ENCODE measurements at places on chromosomes 1 and 21.
A peak's percentile ranks its signal among the peaks of the same experiment; 100 is the strongest.

- no peak for DNase-seq
Observed at GRCh38 chr21:28455253-28455600, 537.5 kb downstream of the LTN1 start.

DNA sequence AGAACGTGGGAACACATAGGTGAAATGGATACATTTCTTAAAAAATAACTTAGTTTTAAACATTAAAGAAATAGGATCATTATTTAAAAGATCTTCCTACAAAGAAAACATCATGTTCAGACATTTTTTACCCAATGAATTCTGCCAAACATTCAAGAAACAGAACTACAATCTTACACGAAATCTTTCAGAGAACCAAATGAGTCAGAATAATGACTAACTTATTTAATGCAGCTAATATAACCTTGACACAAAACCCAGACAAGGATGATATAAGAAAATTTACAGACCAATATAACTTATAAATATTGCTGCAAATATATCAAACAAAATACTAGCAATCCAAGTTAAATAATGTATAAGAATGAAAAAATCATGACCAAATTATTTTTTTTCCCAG lies 220.1 kb upstream of the KCNK2 start:
- no peak for DNase-seq

- DNase-seq, result no peak
Observed at GRCh38 chr1:9240914-9241820, 6.6 kb downstream of the H6PD start.

DNA sequence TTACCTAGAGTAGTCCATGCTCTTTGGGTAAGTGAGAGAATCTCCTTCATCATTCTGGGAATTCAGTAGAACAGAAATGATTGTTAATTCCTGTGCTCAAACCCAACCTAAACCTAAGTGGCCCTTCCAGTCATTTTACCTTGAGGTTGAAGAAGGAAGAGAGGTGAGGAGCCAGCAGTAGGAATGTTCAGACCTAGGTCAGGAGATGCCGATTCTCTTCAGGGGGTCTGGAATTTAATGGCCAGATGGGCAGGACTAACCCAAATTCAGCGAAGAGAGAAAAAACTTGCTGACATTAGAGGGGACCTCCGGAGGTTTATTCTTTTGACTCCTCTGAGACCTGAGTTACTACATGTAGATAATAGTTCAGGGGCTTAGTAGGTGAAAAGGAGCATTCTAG lies 16.5 kb upstream of the OR2B11 start:
- DNase-seq, result no peak

GRCh38 chr1:191634801-191635508 lies 523.3 kb upstream of the RGS18 start:
- DNase-seq, result no peak

DNA sequence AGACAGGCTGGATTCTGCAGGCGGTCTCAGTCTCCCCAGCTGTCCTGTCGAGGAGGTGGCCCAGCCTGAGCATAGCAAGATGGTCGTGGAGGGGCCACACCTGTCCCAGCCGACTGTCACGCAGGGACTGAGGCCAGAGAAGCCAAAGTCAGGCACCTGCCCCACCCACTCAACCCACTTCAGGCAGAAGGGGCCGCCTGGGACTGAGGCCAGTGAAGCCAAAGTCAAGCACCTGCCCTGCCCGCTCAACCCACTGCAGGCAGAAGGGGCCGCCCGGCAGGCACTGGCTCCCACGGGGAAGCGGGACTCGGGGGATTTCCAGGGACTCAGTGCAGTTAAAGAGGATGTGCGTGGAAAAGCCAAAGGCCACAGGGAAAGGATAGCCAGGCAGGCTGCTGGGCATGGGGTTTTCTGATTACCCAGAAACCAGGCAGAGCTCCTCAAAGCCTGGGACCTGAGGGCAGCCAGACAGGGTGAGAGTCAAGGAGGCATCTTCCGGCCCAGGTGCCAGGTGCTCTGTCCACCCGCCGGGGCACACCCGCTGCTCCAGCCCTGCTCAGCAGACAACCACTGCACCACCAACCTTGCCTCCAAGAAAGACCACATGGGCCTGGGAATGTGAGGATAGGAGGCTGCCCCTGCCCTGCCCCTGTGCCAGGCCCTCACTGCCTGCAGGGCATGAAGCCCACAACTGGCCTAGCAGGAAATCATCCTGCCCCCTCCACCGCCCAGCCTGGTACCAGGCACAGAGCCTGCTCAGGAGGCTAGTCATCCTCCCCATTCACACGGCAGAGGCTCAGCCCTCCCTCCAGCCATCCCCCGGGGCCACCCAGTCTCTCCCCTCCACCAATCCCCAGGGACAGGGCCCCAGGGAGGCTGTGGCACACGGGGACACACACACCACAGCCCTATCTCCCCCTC lies 41.0 kb downstream of the MEGF6 start:
- DNase-seq, result no peak

- no peak for DNase-seq
Observed at GRCh38 chr1:42786097-42786496, 1.3 kb downstream of the TMEM269 start.

DNA sequence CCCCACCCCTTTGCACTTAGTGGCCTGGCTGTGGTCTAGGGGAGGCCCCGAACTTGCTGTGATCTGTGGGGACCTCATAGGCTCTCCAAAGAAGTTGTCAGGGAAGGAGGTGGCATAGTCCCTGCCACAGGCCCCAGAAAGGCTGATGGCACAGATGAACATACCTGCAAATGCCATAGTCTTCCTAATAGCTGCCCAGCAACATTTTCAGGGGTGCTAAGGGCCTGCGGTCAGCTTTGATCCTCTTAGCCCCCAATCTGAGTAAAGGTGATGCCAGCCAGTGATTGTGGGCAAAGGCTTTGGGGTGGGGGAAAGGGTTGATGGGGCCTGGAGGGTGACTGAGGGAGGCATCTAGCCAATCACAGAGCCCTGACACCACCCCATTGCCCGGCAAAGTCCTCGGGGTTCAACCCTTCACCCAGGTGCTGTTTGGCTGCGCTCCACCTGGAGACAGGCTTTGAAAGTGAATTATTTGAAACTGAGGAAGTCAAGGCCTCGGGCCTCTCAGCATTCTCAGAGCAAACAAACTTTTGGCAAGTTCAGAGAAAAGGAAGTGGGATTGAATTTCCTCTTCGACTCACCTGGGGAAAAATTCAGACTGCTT lies 35.8 kb downstream of the PAX7 start:
- DNase-seq, result peak; percentile 75

DNA sequence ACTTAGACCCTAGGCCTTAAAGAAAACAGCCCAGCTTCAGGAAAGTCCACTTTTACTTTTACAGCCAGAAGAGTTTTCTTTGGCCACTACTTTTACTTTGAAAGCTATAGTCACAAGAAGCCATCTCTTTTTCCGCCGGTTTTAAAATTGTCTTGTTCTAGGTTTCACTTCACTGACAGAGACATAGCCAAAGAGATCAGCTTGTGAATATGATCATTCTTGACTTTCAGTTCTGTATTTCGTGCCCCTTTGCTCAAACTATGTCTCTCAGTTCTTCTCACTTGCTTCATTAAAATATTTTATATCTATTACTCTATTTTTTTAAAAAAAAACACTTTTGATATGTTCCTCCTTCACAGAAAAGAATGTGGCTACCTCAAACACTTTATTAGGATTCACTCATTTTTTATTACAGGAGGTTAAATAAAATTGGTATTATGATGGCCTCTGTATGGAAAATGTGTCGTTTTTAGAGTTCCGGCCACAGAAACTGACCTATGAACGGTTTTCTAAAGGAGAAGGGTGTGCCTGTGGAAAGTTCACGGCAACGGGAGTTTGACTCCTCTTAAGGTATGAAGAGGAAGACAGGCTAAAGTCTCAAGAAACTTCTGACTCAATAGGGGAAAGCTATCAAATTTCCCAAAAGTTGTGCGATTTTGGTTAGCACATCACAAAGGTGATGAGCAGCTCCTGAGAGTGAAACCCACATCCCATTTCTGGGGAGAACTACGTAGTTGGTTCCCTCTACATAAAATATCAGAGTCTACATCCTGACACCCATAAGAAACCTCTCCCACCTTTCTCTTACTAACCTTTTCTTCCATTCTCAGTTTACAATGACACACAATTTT lies 1.2 kb downstream of the MCOLN2 start:
- no peak for DNase-seq

- DNase-seq, result no peak
Observed at GRCh38 chr21:38649120-38649519, 150.8 kb upstream of the ERG start.

DNA sequence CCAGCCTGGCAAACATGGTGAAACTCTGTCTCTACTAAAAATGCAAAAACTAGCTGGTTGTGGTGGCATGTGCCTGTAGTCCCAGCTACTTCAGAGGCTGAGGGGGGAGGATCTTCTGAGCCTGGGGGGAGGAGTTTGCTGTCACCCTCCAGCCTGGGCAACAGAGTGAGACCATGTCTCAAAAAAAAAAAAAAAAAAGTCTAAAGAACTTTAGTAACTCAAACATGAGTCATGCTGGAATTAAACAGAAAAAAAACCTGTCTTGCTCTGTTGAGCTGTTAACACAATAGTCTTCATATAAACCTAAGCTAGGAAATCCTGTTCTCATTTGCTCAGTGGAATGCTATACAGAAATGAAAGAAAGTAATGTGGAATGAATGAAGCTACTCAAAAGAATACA lies 16.7 kb upstream of the DISP1 start:
- DNase-seq, result no peak

GRCh38 chr1:153533689-153534201 lies 2.0 kb downstream of the S100A6 start:
- DNase-seq, result no peak

- DNase-seq, result no peak
Observed at GRCh38 chr21:19256934-19257660, 853.5 kb upstream of the TMPRSS15 start.

- DNase-seq, result no peak
Observed at GRCh38 chr1:66050123-66050522, 257.4 kb downstream of the PDE4B start.

- no peak for DNase-seq
Observed at GRCh38 chr1:68151690-68152089, 80.6 kb downstream of the WLS start.

DNA sequence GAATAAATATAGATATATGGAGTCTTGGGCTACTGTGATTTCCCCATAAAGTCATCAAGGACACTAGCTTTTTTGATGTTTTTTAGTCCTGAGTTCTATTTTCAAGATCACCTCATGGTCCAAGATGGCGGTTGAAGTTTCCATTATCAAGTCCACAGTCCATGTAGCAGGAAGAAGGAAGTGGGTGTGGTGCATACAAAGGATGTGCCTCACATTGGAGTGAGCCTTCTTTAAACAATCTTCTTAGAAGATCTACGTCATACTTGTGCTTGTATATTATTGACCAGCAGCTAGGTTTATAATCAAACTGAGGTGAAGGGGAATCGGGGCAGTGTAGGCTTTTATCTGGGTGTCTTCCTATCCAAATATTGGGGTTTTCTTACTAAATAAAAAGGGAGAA lies 93.4 kb downstream of the FGGY start:
- DNase-seq, result no peak

- no peak for DNase-seq
Observed at GRCh38 chr1:231869364-231869763, 242.8 kb downstream of the DISC1 start.

- DNase-seq, result no peak
Observed at GRCh38 chr1:209630383-209631225, 21.6 kb downstream of the LAMB3 start.

DNA sequence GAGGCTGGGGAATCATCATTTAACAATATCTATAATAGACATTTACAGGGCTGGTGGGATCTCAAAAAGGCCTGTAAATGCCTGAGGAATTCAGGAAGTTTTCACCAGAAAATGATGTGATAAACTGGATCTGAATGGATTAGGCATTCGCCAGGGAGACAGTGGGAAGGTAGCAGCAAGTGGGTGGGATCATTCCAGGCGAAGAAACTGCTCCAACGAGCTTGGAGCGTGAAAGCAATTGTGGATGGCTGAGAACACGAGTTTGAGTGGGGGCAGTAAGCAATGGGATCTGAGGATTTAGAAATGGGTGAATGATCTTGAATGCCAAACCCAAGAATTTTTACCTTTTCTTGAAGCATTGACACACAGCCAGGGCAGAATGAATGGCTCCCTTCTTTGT lies 8.9 kb upstream of the NDUFS5 start:
- DNase-seq, result no peak

- DNase-seq, result no peak
Observed at GRCh38 chr1:100396651-100397050, 44.3 kb downstream of the CDC14A start.

DNA sequence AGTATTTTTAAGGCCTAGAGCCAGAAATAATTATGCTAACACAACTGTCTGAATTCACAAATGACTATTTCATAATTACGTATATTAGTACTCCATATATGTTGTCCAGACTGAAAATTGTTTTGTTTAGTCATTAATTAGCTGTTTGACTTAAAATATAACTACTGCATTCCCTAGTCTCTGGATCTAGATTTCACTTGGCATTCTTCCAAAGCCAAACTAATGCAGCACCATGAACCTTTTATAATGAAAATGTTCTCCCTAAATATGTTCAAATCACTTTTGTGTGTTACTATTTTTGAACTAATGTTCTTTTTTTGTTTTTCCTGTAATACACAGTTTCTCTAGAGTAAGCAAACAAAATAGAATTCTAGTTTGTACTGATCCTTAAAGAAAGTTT lies 46.1 kb downstream of the CAMTA1 start:
- DNase-seq, result no peak

DNA sequence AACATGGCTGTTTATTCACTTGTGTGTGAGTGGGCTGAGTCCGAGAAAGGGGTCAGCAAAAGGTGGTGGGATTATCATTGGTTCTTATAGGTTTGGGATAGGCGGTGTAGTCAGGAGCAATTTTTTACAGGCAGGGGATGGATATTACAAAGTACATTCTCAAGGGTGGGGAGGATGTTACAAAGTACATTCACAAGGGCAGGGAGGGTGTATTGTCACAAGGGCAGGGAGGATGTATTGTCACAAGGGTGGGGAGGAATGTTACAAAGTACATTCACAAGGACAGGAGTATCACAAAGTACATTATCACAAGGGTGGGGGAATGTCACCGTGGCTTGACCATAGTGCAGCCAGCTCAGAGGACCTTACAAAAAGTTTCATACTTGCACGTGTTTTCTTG lies 31.1 kb upstream of the ITLN2 start:
- DNase-seq, result no peak

DNA sequence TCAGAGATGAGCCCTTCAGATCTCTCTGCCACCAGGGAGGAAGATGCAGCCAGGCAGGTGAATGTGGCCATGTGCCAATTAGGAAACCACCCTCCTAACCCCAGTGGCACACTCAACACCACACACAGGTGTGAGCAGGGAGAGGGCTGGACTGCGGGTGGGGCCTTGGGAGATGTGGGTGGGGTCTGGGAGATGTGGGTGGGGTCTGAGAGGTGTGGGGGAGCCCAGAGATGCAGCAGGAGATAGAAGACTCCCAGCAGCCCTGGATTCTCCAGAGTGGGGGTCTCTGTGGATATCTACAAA lies 43.2 kb upstream of the COL6A1 start:
- DNase-seq, result no peak

DNA sequence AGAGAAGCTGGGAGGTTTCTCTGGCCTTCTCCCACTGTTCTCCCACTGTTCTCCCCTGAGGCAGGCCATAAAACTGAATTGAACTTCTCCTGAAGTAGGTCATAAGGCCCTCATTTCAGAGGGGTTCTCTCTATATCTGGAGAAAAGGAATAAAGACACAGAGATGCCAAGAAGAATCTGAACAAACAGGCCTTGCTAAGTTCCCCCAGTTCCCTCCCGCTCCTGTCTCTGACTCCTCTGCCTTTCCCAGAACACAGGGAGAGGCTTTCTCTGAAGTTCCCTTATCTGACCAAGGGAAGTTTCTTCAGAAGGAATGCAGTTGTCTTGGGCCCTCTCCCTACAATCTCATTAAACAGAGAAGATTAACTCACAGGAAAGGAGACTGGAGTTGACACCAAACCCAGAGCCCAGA lies 83.4 kb downstream of the SLC16A1 start:
- no peak for DNase-seq

Data from ureter (tissue), 1 donor.